EH (cell line): ENCODE measurements at places on chromosomes 4 and X.

DNA sequence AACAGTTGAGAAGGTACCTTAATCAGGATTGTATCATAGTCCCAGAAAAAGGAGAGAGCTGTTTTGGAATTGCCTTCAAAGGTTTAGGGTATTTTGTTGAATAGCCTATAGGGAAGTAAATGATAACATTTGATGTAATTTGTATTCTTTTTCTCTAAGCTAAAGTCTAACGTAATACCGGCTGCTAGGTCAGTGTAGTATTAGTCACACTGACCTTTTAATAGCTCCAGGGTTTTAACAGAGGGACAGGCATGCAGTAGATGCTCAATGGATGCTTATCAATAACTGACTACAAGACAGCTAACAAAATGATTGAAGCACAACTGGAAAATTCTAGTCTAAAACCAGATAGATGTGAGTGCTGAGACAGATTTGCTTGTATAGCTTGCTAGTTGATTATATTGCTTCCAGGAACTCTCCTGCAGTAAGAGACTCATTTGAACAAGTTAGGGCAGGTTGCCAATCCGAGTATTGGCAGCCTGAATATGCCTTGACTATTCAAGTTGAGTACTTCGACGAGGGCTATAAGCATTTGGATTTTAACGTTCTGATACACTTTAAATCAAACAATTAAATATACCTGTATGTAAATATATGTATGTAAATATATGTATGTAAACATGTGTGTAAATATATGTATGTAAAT lies 16.5 kb upstream of the PNPLA4 start:
- no peak for DNase-seq

GRCh38 chr4:112910109-112910736 lies 139.2 kb upstream of the ANK2 start:
- DNase-seq, result peak; percentile 44

- peak; percentile 28 for DNase-seq
Measured at GRCh38 chr4:140049024-140049848, 104.7 kb downstream of the MAML3 start.

GRCh38 chr4:91963486-91963885 lies 340.3 kb upstream of the GRID2 start:
- DNase-seq, result no peak

DNA sequence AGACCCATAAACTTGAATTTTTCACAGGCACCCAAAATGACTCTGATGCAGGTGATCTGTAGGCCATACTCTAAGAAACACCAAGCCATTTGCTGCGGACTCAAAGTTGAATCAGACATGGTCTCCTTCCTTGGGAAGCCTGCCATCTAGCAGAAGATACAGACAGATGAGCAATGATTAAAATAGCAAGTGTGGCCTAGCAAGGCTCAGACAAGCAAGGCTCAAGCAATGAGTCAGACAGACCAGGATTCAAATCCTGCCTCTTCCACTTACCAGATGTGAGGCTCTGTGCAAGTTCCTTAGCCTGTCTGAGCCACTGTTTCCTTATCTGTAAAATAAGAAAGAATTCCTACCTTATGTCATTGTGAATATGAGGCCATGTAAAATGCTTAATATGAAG lies 2.3 kb downstream of the CCDC149 start:
- peak; percentile 82 for DNase-seq

GRCh38 chr4:150253965-150254630 lies 175.9 kb downstream of the DCLK2 start:
- no peak for DNase-seq

- no peak for DNase-seq
Measured at GRCh38 chrX:72105436-72105835, 26.3 kb downstream of the RTL5 start.

DNA sequence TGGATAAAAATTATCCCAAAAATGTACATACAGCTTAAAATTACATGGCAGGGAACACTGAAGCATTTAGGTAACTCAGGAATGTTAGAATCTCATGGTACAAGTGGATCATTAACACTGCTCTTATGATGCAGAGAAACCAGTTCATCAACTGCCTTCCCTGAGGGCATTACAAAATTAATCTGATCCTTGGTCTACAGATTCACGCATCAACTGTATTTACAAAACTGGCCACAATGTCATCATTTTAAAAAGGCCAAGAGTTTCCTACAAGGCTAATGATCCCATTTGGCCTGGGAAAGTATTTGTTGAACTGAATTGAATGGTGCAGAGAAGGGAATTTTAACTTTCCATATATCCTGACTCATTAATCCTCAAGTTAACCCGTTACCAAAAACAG lies 84.6 kb downstream of the TSPAN5 start:
- peak; percentile 59 for DNase-seq

DNA sequence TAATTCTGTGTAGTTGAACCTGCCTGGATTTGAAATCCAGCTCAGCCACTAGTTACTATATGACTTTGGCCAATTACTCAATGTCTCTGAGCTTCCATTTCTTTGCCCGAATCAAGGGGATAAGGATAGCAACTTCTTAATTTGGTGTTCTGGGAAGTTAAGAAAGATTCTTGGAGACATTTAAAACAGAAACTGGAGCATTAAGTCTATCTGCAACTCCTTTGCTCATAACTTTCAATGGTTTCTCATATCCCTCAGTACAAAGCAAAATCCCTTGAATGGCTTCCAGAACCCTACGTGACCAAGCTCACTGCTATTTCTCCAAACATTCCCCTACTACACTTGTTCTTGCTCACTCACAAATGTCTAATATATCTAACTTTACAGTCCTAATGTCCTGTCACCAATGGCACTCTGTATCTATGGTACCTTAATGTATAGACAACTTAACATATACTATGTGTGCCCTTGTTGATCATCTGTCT lies 849.1 kb upstream of the SLIT2 start:
- DNase-seq, result peak; percentile 31

- DNase-seq, result no peak
Measured at GRCh38 chrX:88604433-88605221, 142.4 kb upstream of the CPXCR1 start.

DNA sequence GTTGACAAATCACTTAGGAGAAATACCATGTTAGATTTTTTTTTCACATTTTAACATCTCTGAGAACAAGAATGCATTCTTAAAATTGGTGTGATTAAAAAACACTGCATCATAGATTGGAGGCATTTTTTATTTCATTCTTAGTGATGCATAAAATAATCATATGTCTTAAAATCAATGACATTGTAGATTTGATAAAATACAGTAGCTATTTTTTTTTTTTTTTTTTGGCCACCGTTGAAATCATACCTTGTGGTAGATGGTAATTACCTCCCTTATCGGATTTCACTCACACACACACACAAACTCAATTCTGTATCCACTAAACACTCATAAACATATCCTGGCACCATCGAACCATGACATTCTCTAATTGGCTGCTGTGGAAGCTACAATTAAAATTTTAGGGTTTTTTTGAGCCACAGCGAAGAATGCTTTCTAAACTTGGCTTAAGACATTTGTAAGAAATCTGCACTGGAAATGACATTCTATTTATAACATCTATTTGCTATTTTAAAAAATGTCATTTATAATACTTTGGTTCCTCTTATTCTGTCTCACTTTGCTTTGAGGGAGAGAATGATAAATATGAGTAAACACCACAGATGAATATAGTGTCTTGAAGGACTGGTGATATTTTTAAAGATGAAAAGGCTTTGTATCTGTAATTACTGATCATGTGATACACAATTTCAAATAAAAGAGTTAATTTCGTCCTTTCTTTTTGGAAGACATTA lies 60.1 kb downstream of the CCSER1 start:
- DNase-seq, result no peak

GRCh38 chrX:46712764-46713163 lies 46.2 kb downstream of the SLC9A7 start:
- no peak for DNase-seq
